Stimulated activated CD8-positive, alpha-beta memory T cell treated with anti-CD3 and anti-CD28 coated beads, Interleukin-2, amount 100 ng/mL, for 48 hours (primary cell): ENCODE measurements at places on chromosomes 2 and 18.

- no peak for DNase-seq
These were observed 48.2 kb downstream of the PLA2R1 start for GRCh38 chr2:160014227-160014626.

DNA sequence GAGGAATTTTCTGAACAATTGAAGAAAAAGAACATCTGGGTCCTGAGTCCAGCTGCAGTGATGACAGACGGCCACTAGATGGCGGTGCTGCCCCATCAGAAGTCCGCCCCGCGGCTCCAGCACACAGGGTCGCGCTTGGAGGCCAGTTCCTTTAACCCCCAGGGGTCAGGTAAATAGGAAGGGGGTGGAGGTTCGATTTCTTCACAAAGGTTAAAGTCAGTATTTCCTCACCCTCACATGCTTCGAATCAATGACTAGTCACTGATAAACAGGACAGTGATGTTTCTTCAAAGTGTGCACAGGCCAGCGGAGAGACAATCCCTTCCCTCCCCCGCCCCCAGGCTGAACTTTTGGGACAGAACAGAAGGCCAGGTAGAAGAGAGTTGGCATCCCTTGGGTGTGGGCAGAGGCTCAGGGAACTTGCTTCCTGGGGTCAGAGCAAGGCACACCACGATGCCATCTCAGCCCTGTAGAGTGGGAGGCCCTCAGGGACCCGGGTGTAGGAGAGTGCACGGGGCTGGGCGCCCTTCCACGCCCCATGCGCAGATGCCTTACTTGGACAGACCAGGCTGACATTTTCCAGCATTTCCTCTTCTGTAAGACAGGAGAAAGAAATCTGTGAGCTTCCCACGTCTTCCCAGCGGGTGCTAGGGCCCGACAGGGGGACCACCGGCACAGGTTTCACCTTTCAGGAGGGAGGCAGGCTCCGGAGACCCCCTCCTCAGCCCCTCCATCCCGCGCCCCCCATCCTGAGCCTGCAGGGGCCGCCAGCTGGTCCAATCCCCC is 722 bp downstream of the APOB start:
- peak; percentile 25 for DNase-seq

DNA sequence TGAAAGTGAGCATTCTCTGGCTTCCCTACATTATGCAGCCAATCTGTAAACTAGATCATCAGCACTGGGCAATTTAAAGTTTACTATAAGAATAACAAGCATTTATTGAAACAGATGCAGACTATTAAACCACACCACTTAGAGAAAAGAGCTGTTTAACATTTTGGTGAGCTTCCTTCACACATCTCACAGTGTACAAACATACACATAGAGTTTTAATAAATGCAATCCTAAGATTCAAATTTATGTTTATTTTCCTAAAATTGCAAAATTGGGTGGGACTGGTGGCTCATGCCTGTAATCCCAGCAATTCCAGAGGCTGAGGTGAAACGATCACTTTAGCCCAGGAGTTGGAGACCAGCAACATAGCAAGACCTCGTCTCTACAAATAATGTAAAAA is 199.3 kb downstream of the SH3BP4 start:
- DNase-seq = no peak

DNA sequence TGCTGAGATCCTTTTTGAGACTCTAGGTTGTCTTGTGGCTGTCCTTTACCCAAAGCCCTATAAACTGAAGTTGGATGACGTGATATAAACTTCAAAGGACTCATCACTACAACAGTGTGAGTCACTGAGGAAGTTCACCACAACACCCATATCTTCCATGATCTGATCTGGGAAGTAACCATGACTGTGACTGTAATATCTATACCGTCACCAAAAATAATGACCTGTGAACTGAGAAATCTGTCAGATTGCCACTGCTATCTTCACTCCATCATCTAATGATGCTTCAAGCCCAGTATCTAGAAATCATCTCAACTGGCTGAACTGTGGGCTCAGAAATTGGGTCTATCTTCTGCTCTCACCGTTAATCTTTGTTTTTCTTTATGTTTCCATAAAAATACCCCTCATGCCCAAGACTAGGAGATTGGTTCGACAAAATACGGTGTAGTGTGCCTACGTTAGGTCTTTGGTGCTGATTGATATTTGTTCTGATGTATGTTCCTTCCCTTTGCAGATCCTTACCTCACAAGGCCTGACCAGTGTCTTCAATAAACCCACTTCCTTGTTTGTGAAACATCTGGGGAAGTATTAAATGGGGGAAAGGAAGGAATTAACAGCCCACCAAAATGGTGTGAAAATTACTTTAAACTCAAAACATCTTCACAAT is 78.2 kb downstream of the MYL12B start:
- no peak for DNase-seq

GRCh38 chr2:117058366-117058765 is 756.1 kb upstream of the DDX18 start:
- no peak for DNase-seq

DNA sequence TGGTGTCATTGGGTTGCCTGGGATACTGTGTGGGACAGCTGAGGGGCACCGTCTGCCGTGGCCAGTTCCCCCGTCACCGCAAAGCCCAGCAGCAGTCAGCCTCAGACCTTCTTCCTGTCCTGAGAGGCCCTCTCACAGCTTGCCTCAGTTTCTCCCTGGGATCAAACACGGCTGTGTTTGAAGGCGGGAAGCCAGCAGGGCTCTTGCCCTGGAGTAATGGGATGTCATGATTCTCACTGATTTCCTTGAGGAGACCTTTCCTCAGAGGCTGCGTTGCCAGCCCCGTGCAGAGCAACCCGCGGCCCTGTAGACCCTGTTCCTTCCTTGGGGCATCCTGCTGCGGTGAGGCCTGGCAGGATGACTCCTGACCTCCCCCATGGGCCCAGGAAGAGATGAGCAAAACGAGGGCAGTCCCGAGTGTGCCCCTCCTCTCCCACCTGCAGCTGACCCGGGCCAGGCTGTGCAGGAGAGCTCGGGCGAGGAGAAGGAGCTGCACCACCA is 13.9 kb upstream of the NFATC1 start:
- no peak for DNase-seq

DNA sequence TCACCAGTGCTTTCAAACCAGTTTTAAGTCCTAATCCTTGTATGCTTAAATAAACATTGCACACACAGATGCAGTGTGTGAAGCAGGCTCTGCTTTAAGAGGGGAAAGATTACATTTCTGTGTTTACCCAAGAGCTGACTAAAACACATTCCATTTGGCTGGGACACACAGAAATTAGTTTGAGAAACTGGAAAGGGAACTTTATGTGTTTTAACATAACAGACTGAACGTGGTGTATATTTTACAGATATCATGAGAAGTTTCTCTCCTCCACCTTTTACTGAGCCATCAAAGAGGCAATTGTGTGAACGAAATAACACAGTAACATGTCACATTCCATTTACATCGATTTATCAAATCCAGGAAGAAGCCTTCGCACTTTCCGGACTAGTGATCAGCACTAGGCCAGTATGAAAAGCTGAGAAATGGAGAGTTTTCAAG is 121.8 kb downstream of the MAIP1 start:
- DNase-seq = no peak

DNA sequence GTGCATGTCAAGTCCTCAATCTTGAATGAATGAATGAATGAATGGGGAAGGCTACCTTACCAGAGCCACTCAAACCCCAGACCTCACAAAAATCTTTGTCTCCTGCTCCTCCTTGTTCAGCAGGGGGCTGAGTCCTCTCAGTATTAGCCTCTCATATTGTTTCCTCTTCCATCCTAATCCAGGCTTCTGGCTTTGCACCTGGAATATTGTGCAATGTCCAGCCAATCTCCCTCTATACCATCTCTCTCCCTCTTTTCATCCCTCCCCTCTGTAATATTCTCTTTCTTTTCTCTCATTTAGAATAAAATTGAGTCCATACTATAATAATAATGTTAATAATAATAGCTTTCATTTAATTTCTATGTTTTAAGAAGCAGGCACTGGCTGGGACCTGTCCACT is 34.3 kb downstream of the ARHGAP25 start:
- no peak for DNase-seq

- DNase-seq = no peak
These were observed 390 bp downstream of the PCARE start for GRCh38 chr2:29073933-29074332.

DNA sequence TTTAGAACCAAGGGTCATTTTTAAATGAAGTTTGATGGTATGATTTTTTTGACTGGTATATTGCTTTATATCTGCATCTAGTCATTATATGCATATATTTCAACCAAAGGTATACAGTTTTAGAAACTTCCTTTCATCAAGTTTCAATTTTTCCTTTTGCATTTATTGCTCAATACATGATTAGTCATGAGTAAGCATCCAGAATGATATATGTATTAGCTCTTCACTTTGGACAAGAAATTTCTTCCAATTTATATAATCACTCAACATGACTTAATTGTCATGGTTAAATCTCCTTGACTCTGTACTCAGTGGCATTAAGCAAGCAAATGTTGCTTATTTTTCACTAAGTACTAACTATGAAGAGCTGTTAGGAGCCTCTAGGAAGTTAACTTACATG is 123.6 kb downstream of the PLCL1 start:
- no peak for DNase-seq

GRCh38 chr18:61948846-61949438 is 56.1 kb upstream of the RNF152 start:
- no peak for DNase-seq

- DNase-seq = no peak
These were observed 227.5 kb downstream of the MTX2 start for GRCh38 chr2:176496761-176497160.

DNA sequence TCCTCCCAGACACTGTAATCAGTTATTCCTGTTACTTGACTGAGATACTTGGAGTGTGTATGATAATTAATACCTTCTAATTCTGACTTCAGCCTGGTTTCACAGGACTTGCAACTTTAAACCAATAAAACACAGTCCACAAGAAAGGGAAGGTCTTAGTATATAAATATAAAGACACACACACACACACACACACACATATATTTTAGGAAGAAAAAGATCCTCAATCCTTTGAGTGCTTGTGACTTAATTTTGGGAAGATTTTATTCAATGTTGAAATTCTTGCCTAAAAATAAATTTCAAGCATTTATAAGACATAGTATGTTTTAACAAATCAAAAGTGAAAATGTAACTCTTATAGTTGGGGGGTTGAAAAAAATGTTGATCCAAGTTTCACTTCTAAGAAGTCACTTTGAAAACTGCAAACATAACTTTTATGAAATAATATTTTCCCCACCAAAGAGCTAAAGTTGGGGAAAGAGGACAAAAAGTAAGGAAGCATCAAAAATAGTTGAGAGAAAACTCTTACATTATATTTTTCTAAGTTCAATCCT is 824 bp upstream of the VPS54 start:
- no peak for DNase-seq

GRCh38 chr2:169073963-169074751 is 4.8 kb downstream of the DHRS9 start:
- DNase-seq = no peak

- no peak for DNase-seq
These were observed 220.4 kb upstream of the PKDCC start for GRCh38 chr2:41827354-41827971.

- no peak for DNase-seq
These were observed at the start of gene SERPINB2 for GRCh38 chr18:63887424-63887823. TSS of gene SERPINB2 (plus strand) at chr18:63887705. CDS start at chr18:63891445, 3,740 bp downstream.

GRCh38 chr18:77102259-77103040 is 30.1 kb downstream of the MBP start:
- DNase-seq = no peak

GRCh38 chr2:89842180-89842908 is 1150.9 kb downstream of the RPIA start:
- no peak for DNase-seq

- no peak for DNase-seq
These were observed 9.6 kb upstream of the CASP8 start for GRCh38 chr2:201250741-201251140.

- no peak for DNase-seq
These were observed 1094.9 kb downstream of the LRP1B start for GRCh38 chr2:141035846-141036420.

GRCh38 chr2:206193671-206194357 is 34.1 kb downstream of the EEF1B2 start:
- no peak for DNase-seq

DNA sequence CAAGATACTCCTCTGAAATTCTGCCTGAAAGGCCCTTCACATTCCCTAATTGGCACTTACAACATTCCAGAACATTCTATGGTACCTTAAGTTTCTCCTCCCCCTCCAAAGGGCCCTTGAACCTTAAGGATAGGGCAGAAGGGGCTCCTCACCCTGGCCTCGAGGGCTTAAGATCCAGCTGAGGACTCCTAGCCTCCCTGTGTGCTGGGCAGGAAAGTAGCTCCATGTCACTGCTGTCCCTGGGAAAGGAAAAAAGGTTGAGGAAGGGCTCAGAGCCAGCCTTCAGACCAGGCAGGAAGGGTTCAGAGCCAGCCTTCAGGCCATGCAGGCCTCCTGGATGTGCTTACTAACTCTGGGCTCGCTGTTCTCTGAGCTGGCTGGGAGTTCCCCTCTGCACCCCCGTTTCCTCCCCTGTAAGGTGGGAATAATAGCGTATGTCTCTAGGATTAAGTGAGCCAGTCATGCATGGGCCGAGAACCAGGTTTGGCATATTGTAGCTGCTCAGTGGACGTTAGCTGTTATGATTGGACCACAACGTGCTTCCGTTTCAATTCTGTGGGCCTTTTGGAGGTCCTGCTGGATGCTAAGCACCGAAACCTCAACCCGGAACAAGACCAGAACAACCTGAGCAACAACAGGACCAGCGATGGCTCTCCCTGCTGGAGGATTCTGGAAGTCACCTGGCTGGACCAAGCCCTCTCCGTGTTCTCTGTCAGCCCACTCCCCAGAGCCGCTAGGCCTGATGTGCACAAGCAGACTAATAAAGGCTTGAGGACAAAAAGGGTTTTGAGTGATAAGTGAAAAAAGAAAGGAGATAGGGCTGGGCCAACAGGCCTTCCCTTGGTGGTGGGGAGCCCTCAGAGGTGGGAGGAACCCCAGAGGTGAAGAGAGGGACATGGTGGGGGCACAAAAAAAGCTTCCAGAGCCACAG is 1.0 kb upstream of the B3GNT7 start:
- DNase-seq = no peak

DNA sequence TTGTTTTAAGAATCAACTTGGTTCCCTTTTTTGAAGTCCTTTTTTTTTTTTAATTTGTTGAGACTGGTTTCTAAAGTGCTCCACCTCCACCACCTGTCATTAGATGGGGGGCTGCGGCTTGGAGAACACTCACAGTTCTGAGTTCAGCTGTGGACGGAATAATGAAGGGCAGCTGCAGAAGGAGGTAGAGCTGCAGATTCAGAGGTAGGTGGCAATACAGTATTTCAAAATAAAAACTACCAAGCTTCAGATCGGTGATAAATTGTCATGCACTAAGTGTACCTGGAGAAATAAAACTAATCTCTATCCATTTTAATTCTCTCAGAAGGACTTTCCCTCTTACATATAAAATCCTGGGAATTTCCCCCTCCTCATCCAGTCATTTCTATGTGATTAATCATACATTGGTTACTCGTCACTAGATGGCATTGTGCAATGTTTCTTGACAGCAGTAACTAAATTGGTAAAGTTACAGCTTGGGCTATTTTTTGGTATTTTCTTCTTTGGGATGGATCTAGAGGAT is 81.1 kb upstream of the SLC39A10 start:
- no peak for DNase-seq

DNA sequence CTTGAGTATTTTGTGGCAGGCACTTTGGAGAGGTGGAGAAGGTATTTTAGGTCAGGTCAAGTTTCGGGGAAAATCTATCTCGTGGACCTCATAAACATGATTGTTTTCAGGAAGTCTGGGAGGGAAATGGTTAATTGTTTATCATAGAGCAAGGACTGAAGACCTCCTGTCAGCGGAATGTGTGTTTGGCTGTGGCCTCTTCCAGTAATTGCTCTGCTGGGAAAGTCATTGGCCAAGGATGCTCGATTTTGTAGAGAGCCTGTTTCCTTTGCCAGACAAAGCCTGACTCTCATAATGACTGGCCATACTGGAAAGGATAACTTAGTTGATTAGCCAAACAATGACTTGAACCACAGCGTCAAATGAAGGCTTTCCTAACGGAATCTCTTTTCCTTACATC is 30.0 kb downstream of the IL1R2 start:
- DNase-seq = no peak
